GM23338 (cell line): ENCODE measurements at places on chromosomes 4 and X. TPM values are rescaled to one million over a fixed set of nuclear protein-coding genes. Genes with fewer than 3 reads are reported as not detected.

P2RY10 gene
- polyA plus RNA-seq: not detected in 2 replicates

DNA sequence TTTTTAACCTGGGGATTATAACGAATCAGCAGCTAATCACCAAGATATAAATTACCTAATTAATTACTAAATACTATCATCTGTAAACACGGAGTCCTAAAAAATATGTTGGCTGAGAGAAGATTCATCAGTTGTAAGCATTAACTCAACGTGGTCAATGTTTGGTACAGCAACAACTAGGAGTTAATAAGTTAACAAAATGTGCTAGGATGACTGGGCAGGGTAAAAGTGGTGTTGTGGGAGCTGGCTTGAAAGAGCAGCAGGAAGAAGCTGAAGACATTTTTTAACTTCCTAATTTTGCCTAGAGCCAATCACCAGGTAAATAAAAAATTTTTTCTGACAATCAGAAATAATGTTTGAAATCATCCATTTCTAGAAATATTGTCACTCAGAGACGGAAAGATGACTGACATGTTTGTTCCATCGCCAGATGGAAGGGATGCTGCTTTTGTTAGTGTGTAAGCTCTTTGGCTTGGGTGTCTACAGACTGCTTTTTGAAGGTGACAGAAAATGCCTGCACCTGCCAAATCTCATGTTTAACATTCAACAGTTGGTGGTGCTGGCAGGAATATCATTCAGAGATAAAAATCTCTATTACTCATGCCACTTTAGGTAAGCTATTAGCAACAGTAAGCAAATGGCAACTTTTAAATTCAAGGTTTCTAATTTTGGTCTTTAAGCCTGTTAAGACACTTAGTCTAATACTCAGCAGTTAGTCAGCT lies 1126.9 kb downstream of the STPG2 start:
- H3K27ac ChIP-seq: no peak overlapping the region
- H3K4me3 ChIP-seq: no peak overlapping the region
- DNase-seq: no peak
- no peaks in the 10 kb centered on the region for H3K27me3 ChIP-seq
- no peaks in the 10 kb centered on the region for H3K36me3 ChIP-seq

- no peaks in the 10 kb centered on the region for H3K36me3 ChIP-seq
- DNase-seq: no peak
- no peak overlapping the region for H3K4me3 ChIP-seq
- peaks cover 8% of the 10 kb centered on the region for H3K4me1 ChIP-seq
These were observed 58.6 kb upstream of the PRSS48 start for GRCh38 chr4:151218343-151218742.

GUCY1B1 gene
- 2.3 and 2.6 TPM in 2 replicates for polyA plus RNA-seq

BEND2 gene
- not detected in 2 replicates for polyA plus RNA-seq
